ENCODE measurements at places on chromosomes 1 and 21. TPM values are rescaled to one million over a fixed set of nuclear protein-coding genes. Genes with fewer than 3 reads are reported as not detected.

Gene RBM34
- 121 TPM for total RNA-seq

- H3K4me3 ChIP-seq: no peak overlapping the region
- DNase-seq: no peak
- no peaks in the 10 kb centered on the region for H3K4me1 ChIP-seq
- no peaks in the 10 kb centered on the region for H3K36me3 ChIP-seq
Observed at GRCh38 chr1:117179471-117179870, 31.3 kb downstream of the VTCN1 start.

Gene BRDT
- total RNA-seq: 0.15 TPM

Gene HMGB4
- total RNA-seq: not detected

GRCh38 chr1:228143480-228144192 lies 3.6 kb downstream of the GUK1 start:
- DNase-seq: no peak
- H3K27me3 ChIP-seq: no peaks in the 10 kb centered on the region
- H3K27ac ChIP-seq: no peak overlapping the region
- no peaks in the 10 kb centered on the region for H3K36me3 ChIP-seq
- no peak overlapping the region for H3K4me3 ChIP-seq

DNA sequence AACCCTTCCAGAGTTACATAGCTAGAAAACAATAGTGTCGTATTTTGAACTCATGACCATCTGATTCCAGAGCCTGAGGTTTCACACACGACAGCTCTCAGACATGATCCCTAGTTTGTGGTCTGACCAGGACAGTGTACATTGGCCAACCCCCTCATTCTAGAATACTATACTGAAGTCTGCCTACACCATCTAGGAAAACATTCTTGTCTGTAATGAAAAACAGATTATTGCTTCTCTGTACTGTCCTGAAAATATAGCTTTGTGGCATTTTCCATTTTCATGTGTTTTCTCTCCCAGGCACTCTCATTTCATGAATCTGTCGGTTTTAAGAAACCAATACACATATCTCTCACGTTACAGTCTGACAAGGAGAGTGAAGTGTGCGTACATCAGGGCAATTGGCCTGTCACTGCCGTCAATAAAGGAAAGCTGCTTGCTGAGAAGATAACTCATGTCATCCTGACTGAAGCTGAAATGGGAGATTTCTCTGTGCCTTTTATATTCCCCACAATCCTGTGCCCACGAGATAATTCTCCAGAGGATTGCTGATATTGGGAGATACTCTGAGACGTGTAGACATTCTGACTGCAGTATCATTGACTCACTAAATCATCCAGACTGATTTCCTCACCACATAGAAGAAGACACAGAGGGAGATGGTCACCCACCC lies 585.6 kb downstream of the PLPP3 start:
- no peak for DNase-seq
- no peaks in the 10 kb centered on the region for H3K4me1 ChIP-seq
- peaks cover 2% of the 10 kb centered on the region for H3K36me3 ChIP-seq

GRCh38 chr1:181936768-181937581 lies 124.5 kb downstream of the ZNF648 start:
- no peaks in the 10 kb centered on the region for H3K36me3 ChIP-seq
- H3K27me3 ChIP-seq: no peaks in the 10 kb centered on the region
- H3K4me3 ChIP-seq: peak overlapping the region; percentile 36
- peak; percentile 90 for DNase-seq
- no peak overlapping the region for H3K27ac ChIP-seq
- no peaks in the 10 kb centered on the region for H3K4me1 ChIP-seq

GRCh38 chr1:231278100-231278790 lies 37.2 kb downstream of the GNPAT start:
- DNase-seq: no peak
- no peaks in the 10 kb centered on the region for H3K4me1 ChIP-seq
- no peak overlapping the region for H3K4me3 ChIP-seq
- no peaks in the 10 kb centered on the region for H3K27me3 ChIP-seq
- H3K36me3 ChIP-seq: peaks cover 31% of the 10 kb centered on the region

- H3K4me1 ChIP-seq: no peaks in the 10 kb centered on the region
- no peak for DNase-seq
- H3K27ac ChIP-seq: no peak overlapping the region
- no peak overlapping the region for H3K4me3 ChIP-seq
Observed at GRCh38 chr1:37482796-37483744, 8.7 kb downstream of the ZC3H12A start.

GRCh38 chr1:32536117-32536516 lies 3.1 kb upstream of the ZBTB8A start:
- no peak overlapping the region for H3K4me3 ChIP-seq
- no peak for DNase-seq
- H3K27me3 ChIP-seq: peaks cover 4% of the 10 kb centered on the region
- no peak overlapping the region for H3K27ac ChIP-seq
- peaks cover 2% of the 10 kb centered on the region for H3K4me1 ChIP-seq
- peaks cover 3% of the 10 kb centered on the region for H3K36me3 ChIP-seq

DNA sequence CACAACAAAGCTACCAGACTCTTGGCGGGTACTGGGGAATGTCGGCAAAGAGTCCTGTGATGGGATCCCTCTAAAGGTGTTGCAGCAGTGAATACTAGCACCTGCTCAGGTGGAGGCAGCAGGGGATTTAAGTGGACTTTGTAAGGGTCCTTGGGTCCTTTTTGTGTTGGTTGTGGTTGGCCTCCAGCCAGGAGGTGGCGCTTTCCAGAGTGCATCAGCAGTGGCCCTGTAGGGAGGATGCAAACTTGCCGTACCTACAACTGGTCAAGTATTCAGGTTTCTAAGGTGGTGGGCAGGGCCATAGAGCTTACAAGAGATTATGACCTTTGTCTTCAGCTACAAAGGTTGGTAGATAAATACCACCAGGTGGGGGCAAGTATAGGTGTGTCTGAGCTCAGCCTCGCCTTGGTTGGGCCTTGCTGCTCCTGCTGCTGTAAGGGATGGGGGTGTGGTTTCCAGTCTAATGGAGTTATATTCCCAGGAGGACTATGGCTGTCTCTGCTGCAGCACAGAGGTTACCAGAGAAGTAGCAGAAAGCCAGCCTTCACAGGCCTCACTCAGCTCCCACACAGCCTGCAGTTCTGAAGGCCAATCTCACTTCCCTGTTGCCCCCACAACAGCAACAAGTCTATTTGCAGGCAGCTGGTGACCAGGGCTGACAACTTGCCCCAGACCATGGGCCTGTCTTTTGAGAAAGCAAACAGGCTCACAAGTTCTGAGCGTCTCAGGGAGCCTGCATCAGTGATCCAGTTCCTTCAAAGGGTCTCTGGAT lies 7.3 kb downstream of the OR2M5 start:
- no peak overlapping the region for H3K27ac ChIP-seq
- no peaks in the 10 kb centered on the region for H3K4me1 ChIP-seq
- H3K36me3 ChIP-seq: peaks cover 24% of the 10 kb centered on the region
- DNase-seq: no peak
- H3K4me3 ChIP-seq: no peak overlapping the region

Gene CFAP141
- total RNA-seq: not detected

DNA sequence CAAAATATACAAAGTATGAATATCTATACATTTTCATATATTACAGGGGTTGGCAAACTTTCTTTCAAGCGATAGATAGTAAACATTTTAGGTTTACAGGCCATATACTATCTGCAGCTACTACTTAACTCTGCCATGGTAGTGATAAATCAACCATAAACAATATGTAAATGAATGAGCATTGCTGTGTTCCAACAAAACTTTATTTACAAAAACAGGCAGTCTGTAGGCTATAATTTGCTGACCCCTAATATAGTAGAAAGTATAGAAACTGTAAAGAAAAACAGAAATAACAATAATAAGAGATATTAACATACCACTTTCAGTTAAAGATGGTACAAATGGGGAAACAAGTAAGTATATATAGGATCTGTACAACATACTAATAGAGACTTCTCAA lies 58.1 kb downstream of the COLGALT2 start:
- no peaks in the 10 kb centered on the region for H3K4me1 ChIP-seq
- no peak overlapping the region for H3K27ac ChIP-seq
- H3K36me3 ChIP-seq: no peaks in the 10 kb centered on the region
- no peak overlapping the region for H3K4me3 ChIP-seq
- H3K27me3 ChIP-seq: no peaks in the 10 kb centered on the region

Gene CFAP107
- total RNA-seq: not detected

Gene PROK1
- total RNA-seq: not detected

- H3K27ac ChIP-seq: no peak overlapping the region
- H3K27me3 ChIP-seq: no peaks in the 10 kb centered on the region
- no peaks in the 10 kb centered on the region for H3K4me1 ChIP-seq
- H3K4me3 ChIP-seq: no peak overlapping the region
- DNase-seq: no peak
- H3K36me3 ChIP-seq: no peaks in the 10 kb centered on the region
Observed at GRCh38 chr1:39822146-39822545, 33.5 kb upstream of the BMP8B start.

DNA sequence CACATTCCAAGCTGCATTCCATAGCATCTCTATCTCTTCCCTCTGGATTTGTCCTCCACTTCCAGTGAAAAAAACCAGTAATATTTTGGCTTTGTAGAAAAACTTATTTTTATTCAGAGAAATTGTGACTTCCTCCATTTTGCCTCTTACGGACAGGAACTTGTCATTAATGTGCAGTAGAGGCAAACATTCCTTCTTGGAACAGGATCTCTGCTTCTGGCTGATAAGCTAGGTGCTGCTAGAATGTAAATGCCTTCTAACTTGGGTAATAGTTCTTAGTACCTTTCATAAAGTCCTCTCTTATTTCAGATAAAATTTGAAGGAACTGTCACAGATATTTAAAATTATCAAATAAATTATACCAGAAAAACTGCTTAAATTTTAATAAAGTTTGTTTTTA lies 707.8 kb downstream of the USP25 start:
- no peaks in the 10 kb centered on the region for H3K4me1 ChIP-seq
- H3K27me3 ChIP-seq: no peaks in the 10 kb centered on the region
- DNase-seq: no peak
- H3K4me3 ChIP-seq: no peak overlapping the region
- H3K36me3 ChIP-seq: no peaks in the 10 kb centered on the region

DNA sequence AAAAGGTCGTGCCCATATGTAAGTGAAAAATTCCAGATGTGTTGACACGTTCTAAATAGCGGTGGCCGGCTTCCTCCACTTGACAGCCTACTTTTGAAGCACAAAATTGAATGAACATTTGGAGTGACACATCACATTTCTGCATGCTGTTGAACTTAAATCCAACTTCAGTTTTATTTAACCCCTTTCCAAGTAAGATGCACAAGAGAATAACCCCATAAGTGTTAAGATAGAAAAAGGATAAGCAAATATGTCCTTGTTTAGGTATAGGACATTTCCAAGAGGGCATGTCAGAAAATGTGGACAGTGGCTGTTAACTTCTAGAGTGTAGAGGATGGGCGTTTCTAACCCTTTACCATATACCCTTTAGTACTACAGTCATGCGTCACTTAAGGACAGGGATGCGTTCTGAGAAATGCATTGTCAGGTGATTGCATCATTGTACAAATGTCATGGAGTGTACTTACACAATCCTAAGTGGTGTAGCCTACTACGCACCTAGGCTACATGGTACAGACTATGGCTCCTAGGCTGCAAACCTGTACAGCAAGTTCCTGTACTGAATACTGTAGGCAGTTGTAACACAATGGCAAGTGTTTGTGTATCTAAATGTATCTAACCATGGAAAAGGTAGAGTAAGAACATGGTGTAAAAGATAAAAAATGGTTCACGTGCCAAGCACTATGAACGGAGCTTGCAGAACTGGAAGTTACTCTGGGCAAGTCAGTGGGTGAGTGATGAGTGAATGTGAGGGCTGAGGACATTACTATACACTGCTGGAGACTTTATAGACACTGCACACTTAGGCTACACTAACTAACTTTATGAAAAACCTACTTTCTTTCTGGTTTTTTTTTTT lies 9.3 kb upstream of the FAM89A start:
- peaks cover 9% of the 10 kb centered on the region for H3K27me3 ChIP-seq
- H3K27ac ChIP-seq: no peak overlapping the region
- no peaks in the 10 kb centered on the region for H3K36me3 ChIP-seq
- H3K4me3 ChIP-seq: no peak overlapping the region

DNA sequence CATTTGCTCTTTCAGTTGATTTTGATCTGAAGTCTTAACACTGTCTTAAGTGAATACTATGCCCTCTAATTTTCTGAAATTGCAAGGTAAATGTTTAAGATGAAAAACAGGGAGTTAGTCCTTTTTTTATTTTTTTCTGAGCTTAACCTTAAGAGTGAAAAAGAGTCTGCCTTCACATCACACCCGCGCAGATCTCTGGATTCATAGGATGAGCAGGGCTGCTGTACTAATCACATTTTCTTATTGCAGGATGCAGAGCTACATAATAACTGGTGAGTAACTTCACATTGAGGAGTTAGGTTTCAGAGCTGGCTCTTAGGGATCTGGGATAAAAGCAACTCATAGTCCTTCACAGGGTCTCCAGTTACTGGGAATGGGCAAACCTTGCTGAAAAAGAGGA lies 188.7 kb upstream of the ATP1B1 start:
- H3K4me3 ChIP-seq: no peak overlapping the region
- H3K4me1 ChIP-seq: no peaks in the 10 kb centered on the region
- H3K27ac ChIP-seq: no peak overlapping the region
- no peaks in the 10 kb centered on the region for H3K36me3 ChIP-seq
- DNase-seq: no peak
- H3K27me3 ChIP-seq: no peaks in the 10 kb centered on the region

DNA sequence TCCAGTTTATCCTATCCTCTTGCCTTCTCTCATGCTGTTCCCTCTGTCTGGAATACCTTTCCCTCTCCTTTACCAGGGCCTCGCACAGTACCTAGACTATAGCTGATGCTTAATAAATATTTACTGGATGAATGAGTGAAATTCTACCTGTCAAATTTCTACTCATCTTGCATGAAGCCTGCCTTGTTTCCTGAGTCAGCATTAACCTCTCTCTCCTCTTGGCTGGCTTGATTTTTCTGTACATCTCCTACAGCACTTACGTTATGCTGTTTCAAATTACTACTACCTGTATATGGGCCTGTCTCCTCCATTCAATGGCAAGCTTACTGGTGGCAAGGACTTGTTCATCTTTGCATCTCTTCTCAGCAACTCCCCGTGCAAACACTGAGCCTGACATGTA lies 130.8 kb downstream of the CAPN8 start:
- no peak for DNase-seq
- no peaks in the 10 kb centered on the region for H3K4me1 ChIP-seq
- no peak overlapping the region for H3K27ac ChIP-seq
- H3K4me3 ChIP-seq: no peak overlapping the region
- H3K27me3 ChIP-seq: no peaks in the 10 kb centered on the region
- no peaks in the 10 kb centered on the region for H3K36me3 ChIP-seq

- no peaks in the 10 kb centered on the region for H3K36me3 ChIP-seq
- H3K27me3 ChIP-seq: no peaks in the 10 kb centered on the region
- no peak overlapping the region for H3K4me3 ChIP-seq
- H3K4me1 ChIP-seq: no peaks in the 10 kb centered on the region
- DNase-seq: no peak
Observed at GRCh38 chr1:79004916-79005315, 1.6 kb downstream of the ADGRL4 start.

Gene KRTAP10-1
- not detected for total RNA-seq

- H3K27ac ChIP-seq: no peak overlapping the region
- 0 out of 2 replicates have a peak, but pooled peaks cover 6% of the 10 kb centered on the region for H3K36me3 ChIP-seq
- H3K4me3 ChIP-seq: no peak overlapping the region
- no peaks in the 10 kb centered on the region for H3K27me3 ChIP-seq
- H3K4me1 ChIP-seq: no peaks in the 10 kb centered on the region
Observed at GRCh38 chr1:9785406-9785805, 38.4 kb downstream of the CLSTN1 start.

GRCh38 chr1:67350783-67351182 lies 43.1 kb downstream of the IL12RB2 start:
- H3K4me3 ChIP-seq: no peak overlapping the region
- no peak for DNase-seq
- no peaks in the 10 kb centered on the region for H3K36me3 ChIP-seq
- H3K4me1 ChIP-seq: no peaks in the 10 kb centered on the region

Data from H9 (cell line).